Coronary artery (tissue), 2 donors: ENCODE measurements at places on chromosomes 2 and 18.

DNA sequence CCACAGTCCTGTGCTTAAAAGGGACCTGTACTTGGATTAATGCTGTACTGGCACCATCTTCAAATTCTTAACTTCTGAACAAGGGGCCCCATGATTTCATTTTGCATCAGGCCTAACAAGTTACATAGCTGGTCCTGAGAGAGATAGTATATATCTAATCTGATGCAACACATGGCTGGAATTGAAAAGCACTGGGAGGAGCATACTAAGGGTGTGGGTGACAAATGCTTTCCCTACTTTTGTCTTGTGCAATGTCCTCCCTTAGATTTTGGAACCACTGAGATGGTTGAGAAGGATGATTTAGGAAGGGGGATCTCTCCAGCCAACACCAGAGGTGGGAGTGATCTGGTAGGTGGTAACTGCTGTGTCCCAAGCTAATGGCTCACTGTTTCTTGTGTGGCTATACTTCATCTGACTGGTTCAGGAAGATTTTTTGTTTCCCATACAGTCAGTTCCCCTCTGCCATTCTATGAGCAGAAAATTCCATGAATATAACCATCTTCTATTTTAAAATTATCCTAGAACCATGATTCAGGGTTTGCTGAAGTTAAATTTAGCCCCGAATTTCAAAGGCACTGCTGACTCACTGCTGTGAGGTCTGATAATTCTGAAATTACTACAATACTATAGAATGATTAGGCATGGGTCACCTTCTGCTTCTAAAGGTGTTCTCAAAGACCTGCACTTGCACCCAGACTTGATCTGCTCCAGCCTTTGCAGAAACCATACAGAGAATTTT is 108.3 kb upstream of the NCKAP5 start:
- DNase-seq = no peak

DNA sequence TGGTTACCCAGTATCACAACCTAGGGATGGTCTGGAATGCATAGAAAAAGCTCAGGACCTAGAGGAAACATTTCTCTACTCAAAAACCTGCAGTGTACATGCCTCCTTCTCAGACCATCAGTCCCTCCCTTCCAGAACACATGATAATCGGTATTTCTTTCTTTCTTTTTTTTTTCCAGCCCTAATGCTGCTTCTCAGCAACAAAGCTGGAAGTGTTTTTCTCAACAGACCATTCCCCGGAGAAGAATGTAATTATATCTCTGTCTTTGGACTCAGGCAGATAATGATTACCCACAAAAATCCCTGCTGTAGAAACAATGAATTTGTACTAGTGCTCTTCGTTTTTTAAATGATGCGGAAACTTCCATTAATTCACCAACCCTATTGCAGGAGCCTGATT is 44.1 kb upstream of the NDUFV2 start:
- no peak for DNase-seq

DNA sequence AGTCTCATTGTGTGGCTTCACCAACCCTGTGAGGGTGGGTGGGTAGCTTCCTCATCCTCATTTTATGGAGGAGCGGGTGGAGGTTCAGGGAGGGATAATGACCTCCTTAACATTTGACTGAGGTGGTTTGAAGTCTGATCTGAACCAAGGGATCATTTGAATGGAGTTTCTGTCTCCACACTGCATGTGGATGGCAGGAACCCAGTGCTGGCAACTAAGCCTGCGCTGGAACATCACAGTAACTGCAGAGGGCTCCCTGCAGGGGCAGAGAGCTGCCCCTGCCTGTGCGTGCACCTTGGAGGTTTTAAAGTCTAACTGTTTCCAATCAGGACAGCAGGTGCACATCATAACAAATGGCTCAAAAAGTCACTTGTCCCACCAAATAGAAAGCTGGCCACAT is 3.3 kb downstream of the AGAP1 start:
- DNase-seq = no peak

GRCh38 chr2:239315308-239315707 is 85.5 kb downstream of the HDAC4 start:
- DNase-seq = no peak

GRCh38 chr18:14922965-14923565 is 175.1 kb downstream of the ANKRD30B start:
- peak; percentile 66 for DNase-seq

DNA sequence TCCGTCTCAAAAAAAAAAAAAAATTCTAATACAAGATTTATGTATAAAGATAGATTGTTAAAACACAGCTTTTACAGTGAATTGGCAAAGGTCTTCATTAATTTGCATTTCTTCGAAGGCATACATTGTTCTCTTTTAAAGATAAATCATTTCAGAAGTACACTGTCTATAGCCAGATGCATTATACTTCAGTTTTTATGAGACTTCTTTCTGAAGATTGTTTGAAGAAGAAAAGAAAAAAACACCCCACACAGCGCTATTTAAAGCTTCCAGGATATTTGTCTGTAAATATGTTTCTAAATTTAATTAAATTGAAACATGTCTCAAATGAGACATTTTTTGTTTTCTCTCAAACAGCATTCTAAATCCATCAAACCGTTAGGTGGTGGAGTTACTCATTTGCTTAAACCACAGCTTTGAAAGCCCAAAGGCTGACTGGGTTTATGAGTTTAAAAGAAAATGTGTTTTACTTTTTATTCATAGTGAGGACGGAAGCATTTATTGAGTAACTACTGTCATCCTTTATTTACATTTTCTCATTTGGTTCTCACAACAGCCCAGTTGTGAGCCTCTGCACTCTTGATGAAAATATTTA is 42.4 kb upstream of the C1GALT1C1L start:
- no peak for DNase-seq

DNA sequence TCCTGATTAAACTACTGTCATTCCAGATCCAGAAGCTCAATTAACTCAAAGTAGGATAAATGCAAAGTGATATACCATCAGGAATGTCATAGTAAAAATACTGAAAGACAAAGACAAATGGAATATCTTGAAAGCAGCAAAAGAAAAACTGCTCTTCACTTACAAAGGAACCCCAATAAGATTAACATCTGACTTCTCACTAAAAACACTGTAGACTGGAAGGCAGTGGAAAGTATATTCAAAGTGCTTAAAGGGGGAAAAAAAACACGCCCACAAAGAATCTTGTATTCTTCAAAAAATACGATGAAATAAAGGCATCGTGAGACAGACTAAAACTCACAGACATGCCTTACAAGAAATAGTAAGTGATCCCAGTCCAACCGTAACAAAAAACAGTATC is 195.7 kb downstream of the DOK6 start:
- no peak for DNase-seq

GRCh38 chr2:96801786-96802595 is 14.1 kb upstream of the CNNM3 start:
- DNase-seq = no peak

GRCh38 chr2:126664234-126664633 is 8.3 kb downstream of the GYPC start:
- DNase-seq = no peak

DNA sequence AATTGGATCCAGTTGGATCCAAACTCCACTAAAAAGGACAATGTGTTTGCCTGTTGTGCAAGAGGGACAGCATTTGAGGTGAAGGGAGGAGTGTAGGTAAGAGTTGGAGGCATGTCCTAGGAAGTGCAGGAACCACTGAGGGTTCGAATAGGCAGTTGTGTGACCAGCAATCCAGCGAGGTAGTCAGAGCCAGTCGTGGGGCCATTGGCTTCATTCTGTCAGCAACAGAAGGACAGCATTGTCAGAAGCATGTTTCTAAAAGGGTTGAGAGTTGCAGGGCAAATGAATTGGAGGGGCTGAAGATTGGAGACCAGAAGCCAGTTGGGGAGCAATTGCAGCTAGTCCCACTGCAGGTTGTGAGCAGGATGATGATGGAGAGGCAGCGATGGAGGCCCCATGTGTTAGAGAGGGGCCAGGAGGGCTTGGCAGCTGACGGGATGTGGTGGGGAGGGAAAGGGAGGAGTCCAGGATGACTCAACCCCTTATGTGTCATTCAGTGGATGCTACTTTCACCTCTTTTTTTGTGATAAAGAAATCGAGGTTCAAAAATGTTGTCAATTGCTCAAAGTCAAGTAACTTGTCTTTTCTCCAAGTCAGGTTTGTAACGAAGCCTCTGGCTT is 96.7 kb upstream of the SIX3 start:
- peak; percentile 12 for DNase-seq
